LoVo (cell line): ENCODE measurements at places on chromosomes 6 and 20.

- peak; percentile 38 for DNase-seq
Observed at GRCh38 chr20:23231561-23232218, 118.9 kb upstream of the NXT1 start.

- DNase-seq, result no peak
Observed at GRCh38 chr20:36425166-36425565, 116.2 kb upstream of the MYL9 start.

DNA sequence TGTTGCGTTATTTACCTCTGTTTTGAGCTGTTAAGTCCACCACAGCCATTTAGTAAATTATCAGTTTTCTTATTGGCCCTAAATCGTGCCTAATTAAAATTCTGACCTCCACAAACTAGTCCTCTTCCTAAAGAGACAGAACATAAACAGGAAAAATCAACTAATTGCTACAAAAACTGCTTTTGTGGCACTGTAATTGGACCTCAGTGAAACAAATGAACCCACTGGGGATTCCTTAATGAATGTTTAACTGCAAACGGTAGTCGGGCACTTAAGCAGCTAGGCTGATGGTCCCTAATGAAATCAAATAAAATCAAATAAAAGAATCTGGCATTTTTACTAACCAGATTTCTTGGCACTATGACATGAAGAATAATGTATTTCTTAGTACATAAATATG is 513.4 kb upstream of the SLC35B3 start:
- no peak for DNase-seq

DNA sequence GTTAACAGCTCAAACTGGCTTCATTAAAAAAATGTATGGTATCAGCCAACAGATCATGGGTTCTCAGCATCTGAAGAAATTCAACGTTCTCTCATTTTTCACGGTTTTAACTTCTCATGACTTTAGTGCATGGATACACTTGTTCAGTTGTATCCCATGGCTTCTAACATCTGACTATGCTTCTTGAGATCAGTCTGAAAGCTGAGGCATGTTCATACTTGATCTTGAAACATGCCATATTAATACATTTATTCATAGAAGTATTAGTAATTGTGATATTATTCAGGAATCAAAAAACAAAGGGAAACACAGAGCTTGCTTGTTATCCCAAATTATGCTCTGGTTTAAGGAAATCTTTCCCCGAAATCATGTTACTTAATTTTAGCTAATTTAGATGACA is 649.4 kb downstream of the PRKN start:
- DNase-seq, result no peak

GRCh38 chr6:152127432-152128165 is 320.1 kb downstream of the ESR1 start:
- no peak for DNase-seq

DNA sequence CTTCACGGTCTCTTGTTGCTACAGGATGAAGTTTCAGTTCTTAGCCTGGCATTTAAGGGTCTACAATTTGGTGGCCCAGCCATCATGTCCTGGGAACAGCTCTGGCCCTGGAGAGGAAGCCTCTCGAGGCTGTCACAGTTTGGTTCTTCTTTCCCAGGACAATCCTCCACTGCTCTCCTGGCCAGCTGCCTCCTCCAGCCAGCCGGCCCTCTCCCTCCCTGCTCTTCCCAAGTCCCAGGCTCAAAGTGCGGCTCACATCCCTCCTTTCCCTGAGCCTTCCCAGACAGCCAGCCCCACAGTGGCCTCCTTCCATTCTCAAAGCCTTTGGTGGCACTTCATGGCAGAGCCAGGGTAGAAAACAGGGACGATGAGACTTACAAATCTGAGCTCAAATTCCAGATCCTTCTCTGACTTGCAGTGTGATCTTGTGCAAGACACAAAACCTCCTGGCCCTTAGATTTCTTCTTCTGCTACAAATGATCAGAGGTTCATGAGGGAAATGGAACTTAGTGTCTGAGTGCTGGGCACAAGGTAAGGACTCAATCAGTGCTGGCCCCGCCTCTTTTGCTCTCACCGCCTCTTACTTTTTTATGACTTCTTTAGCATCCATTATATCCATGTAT is 223.8 kb upstream of the ECI2 start:
- no peak for DNase-seq

DNA sequence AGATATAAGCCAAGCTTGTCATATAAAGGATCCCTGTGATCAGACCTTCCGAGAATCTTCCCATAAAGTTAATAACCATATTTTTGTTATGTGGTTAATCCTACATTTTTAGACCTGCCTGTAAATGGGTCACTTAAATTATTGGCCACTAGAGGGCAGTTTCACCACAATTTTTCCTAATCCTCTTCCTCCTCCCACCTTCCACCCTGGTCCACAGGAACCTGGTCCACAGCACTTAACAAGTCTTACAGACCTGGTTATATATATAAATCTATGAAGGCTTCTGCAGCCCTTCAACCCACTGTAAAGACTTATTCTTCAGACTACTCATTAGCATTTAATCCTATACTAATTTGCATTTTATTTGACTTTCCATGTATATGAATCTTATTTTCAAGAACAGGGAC is 28.3 kb downstream of the MRS2 start:
- DNase-seq, result peak; percentile 38

GRCh38 chr6:159059141-159059540 is 14.3 kb upstream of the TAGAP start:
- no peak for DNase-seq

GRCh38 chr6:41934278-41935192 is 7.1 kb downstream of the CCND3 start:
- no peak for DNase-seq

GRCh38 chr6:14149739-14150130 is 32.2 kb downstream of the CD83 start:
- no peak for DNase-seq

DNA sequence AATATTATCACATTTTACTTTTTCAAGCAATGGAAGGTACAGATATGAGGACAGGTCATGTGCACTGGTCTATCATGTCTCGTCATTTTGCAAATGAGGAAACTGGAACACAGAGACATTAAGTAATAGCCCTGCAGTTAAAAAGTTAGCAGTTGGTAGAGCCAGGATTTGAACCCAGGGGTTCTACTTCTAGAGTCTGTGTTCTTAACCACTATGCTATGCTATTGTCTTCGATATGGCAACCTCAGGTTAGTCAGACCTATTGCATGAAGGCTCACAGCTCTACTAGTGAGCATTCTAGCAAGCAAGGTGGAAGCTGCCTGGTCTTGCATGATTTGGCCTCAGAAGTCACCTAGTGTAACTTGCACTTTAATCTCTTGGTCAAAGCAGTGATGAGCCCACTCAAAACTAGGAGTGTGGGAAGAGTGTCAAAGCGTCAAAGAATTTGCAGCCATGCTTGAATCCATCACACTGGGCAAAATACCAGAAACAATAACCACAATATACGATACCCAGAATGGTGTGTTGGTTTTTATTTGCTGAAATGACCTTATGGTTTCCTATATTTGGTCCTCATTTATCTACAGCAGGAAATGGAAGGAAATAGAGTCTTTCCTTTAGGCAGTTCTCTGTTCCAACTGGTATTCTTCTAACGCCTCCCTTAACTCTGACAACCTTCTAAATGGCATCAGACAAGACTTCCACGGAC is 20.4 kb upstream of the BMP2 start:
- DNase-seq, result no peak

- DNase-seq, result no peak
Observed at GRCh38 chr20:24479595-24479994, 10.2 kb downstream of the SYNDIG1 start.

DNA sequence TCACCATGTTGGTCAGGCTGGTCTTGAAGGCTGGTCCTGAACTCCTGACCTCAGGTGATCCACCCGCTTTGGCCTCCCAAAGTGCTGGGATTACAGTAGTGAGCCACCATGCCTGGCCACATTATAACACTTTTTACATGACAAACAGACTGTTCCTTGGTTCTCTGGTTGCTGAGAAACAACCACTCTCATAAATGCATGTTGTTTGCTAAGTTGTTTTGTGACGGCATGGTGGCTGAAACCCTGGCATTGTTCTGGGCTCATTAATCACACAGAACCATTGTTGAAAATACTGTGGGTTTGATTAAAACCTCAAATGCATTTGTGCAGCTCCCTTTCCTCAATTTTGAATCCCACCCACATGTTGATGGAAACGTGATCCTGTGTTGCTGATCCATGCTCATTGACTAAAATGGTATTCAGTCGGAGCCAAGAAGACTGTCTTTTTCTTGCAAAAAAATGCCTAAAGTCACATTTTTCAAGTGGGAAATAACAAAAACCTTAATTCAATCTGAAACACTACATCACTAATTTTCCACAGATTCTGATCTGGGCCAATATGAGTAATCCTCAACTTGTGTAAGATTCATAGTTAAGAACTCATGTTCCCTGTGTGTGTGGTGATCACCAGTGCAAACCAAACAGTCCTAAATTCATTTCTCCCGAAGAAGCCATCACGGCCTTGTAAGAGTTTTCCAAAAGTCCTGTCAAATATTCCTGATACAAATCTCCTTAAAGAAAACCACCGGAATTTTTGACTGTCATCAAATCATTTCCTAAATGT is 132.8 kb downstream of the FNDC1 start:
- no peak for DNase-seq

DNA sequence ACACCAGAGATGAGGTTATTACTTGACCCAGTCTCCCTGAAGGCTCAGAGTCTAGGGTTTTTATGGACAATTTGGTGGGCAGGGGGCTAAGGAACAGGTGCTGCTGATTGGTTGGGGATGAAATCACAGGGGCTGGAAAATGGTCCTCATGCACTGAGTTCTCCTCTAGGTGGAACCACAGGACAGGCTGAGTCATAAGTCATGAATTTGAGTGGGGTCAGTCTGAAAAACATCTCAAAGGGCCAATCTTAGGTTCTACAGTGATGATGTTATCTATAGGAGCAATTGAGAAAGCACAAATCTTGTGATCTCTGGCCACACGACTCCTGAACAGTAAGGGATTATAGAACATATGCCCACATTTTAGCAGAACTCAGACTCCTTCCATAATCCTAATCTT is 5.9 kb upstream of the MRS2 start:
- DNase-seq, result no peak

DNA sequence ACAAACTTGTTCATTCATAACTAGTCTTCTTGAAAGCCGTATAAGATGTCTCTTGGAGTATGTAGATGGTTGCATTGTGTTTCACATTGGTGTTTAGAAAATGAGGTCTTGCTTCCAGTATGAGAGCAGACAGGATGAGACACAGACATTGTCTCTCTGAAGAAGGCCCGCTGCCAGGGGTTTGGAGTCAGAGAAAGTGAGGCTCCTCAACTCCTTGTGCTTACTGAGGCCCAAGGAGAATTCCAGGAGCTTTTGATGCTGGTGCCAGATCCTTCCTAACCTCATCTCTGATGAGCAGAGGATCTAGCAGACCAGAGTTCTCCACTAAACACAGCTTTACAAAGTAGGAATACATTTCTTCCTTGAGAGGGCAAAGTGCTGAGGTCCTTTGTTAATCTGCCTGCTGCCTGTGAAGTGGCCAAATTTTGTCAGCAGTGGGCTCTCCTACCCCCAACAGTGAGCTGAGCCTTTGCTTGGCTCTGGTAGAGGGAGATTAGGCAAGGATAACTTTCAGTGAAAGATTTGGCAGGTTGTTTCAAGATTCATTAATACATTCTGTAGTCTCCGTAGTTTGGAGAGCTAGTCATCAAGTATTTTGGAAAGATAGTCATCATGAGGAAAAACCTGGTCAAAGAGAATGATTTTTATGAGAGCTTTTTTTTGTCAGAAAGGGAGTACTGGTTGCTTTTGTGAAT is 9.7 kb downstream of the MAPRE1 start:
- no peak for DNase-seq

GRCh38 chr20:63484651-63485403 is 12.4 kb upstream of the KCNQ2 start:
- DNase-seq, result no peak

DNA sequence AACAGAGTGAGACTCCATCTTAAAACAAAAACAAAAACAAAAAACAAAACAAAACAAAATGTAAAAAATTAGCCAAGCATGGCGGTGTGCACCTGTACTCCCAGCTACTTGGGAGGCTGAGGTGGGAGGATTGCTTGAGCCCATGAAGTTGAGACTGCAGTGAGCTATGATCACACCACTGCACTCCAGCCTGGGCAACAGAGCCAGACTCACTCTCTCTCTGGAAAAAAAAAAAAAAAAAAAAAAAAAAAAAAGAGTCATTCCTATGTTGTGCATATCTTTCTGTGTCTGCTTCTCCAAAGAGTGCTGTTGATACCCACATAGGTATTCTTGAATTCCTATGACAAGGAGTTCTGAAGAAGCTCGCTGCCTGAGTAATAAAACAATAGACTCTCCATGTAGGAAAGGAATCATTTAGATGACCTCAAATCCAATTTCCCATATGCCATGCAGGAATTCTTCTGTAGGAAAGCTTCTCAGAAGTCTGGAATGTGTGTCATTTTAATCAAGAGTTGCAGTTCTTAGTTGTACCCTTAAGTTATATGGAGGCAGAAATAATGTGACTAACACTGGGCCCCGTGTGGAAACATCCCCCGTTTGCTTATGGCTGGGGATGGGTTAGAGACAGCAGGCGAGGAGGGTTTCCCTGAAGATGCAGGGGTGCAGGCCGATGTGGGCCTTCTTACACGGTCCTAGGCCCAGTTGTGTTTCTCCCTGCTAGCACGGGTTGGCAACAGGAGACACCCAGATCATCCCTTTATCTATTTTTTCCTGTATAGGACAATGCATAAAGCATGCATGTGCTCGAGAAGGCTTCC is 79.4 kb downstream of the ZDHHC14 start:
- no peak for DNase-seq
